ENCODE measurements at places on chromosomes 2 and 18. TPM values are rescaled to one million over a fixed set of nuclear protein-coding genes. Genes with fewer than 3 reads are reported as not detected.

DNA sequence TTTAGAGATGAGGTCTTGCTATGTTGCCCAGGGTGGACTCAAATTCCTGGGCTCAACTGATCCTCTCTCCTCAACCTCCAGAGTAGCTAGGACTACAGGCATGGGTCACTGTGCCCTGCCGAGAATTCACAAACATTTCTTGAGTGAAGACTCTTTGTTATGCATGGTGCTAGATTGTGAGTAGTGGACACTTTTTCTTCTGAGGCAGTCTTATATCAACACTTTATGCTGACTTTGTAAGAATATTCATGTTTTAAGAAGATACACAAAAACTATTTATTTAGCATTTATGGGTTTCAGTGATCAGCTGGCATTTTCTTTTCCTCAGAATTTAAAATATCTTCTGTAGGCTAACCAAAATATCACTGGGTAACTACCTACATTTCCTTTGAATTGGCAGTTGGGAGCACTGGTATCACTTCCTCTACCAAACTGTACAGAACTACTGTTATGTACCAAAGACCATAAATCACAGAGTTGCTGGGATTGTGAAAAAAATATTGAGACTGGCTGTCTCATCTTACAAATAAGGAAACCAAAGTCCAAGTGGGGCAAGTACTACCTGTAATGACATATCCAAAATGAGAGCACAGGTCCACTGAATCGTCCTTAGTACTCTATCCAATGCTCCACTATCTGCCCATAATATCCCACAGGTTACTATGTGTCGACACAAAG lies 34.0 kb downstream of the DOCK10 start:
- DNase-seq = no peak

Gene MEP1B
- polyA plus RNA-seq = not detected

DNA sequence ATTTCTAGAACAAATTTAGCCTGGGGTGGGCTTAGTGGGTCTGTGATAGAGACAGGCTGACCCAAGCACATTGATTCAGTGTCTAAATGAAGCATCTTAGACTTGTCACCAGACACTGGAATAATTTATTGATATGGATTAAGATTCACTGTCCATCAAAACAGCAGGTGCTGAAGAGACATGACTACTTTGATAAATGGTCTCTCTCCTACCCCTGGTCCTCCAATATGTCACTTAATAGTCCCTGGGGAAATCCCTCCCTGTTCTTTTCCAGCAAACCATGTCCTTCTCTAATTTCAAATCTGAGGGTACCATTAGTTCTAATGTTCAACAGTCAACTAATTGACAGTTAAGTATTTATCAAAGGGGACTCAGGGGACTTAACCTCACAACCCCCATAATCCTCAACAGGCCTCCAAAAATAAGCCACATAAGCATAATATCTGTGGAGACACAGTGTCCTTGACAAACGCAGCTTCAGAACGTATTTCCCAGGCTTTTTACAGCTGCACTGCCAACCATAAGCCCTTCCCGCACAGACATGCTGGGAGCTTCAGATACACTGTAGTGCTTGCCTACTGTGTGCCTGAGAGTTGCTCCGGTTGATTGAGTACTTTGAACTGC lies 391.0 kb downstream of the THSD7B start:
- DNase-seq = no peak

Gene RASGRP3
- polyA plus RNA-seq = 25.1 TPM

- DNase-seq = no peak
Observed at GRCh38 chr2:9336241-9336575, 87.1 kb downstream of the ITGB1BP1 start.

DNA sequence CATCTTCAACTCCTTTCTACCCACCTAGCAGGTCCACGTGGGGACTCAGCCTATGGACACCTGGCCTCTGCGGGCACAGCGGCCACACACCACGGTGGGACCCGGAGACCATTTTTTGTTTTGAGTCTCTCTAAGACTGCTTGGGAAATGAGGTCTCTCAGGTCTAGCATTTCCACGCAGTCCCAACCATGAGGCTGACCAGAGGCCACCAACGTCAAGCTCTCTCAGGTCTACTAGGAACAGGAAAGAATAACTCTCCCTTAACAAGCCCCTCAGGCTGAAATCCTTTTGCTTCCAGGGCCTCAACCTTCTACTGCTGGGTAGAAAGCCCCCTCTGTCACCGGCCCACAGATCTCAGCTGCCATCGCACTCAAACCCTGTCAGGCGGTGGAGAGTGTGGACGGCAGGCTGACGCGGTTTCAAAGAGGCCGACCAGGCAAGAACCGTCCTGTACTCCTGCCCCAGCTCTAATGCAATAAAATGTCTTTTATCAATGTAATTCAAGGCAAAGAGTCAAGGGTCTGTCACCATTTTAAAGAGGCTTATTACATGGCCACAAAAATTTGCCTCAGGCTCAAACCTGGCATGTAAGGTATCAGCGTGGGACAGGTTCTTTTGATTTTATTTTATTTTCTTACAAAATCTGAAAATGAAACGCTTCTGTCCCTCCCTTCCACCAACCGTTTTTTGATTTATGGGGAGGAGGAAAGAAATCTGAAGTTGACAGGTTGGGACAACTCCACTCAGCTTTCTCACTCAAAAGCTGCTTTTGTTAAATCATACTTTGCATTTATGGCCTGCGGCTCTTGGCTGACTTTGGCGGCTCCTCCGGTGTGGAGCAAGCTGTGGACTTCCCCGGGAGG lies 74.0 kb downstream of the BCL11A start:
- DNase-seq = no peak

GRCh38 chr18:25175558-25176517 lies 176.1 kb downstream of the ZNF521 start:
- DNase-seq = no peak

GRCh38 chr2:65435625-65436168 lies 3.3 kb upstream of the SPRED2 start:
- DNase-seq = no peak

Gene OTOS
- polyA plus RNA-seq = not detected

DNA sequence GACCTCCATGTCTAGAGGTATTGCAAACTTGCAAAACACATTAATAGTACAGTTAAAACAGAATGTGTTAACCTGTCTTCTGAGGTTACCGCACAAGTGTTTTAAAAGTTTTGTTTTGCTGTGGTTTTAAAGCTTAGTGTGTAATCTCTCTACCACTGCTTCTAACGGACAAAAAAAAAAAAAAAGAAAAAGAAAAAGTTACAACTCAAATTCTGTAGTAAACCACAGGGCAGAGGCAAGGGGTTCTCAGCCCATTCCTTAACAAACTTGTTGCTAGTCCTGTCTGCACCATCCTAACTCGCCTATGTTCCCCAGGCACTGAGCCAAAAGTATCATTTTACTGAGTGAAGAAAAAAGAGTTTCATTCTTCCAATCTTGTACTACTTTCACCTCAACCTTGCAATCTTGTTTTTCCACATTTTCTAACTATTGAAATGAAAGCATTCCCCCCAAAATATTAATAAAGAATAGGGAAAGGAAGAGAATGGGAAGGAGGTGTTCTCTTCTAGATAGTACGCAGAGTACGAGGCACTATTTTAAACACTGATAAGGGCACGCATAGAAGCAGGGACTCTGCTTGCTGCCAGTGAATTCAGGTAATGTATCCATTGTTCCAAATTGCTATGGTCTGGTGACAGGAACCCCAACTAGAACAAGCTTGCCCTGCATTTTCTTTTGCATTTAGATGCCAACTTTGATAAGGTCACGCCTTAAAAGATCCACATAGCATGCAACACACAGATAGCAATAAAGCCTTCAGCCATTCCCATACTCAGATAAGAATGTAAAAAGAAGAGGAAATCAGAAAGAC lies 47.1 kb downstream of the IKZF2 start:
- DNase-seq = no peak

Gene LOXHD1
- polyA plus RNA-seq = 0.68 TPM

Gene CKAP2L
- polyA plus RNA-seq = 16.4 TPM

Gene HOXD1
- polyA plus RNA-seq = 6.9 TPM

All from right renal cortex interstitium (tissue), 3 donors.